ENCODE measurements at places on chromosomes 2 and 18.

DNA sequence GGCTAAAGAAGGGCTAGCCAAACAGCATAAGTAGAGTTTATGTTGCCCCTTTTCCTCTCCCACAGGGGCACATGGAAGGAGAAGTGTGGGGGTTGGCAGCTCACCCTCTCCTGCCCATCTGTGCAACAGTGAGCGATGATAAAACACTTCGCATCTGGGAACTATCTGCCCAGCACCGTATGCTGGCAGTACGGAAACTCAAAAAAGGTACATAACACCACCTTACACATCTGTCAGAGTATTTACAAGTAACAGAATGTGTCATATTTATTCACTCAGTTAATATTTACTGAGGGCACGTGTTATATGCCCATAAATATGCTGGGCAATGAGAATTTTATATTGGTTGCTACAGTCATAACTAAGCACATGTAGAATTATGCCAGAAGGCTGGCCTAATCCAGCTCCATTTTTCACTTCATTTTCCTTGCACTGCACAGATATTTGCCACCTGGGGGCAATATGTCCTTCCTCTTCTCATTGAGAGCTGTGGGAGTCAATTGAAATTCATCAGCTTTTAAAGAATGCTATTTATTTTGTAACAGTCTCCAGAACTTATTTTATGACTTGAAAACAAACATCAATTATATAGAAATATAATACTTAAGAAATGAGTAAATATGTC, 150.6 kb downstream of the RTN4 start:
- DNase-seq, result peak; percentile 64

GRCh38 chr18:78624646-78625279, 354.9 kb upstream of the SALL3 start:
- no peak for DNase-seq

DNA sequence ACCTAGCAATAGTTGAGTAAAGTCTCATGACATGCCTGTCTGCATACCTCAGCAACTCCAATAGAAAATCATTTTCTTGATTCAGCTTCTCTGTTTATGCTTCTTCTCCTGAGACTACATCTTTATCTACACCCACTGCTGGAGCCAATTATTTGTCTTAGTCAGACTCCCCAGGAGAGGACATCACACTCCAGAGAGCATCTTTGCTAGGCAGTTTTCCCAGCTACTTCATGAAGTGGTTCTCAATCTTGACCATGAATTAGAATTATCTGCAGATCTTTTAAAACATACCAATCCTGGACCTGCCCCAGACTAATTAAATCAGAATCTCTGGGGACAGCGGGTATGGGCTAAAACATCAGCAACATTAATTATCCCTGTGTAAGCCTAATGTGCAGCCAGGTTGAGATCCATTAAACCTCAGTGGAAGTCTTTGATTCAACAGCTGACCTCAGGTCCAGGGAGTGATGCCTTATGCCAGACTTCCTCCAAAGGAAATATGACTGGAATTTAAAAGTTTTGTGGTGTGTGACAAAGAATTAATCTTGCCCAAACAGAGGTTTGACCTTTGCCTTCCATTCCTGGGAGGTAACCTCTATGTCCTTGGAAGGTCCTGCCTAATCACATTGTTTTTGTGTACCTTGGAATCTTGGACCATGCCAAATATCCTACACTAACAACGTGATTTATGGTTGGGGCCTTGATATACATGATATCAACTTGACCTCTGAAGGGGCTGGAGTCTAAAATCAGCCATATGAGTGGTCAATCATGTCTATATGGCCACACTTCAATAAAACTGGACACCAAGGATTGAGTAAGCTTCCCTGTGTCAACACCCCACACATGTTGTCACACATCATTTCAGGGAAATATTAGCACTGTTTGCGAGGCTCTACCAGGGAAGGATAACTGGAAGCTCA, 99.3 kb upstream of the DNAJC10 start:
- peak; percentile 70 for DNase-seq

DNA sequence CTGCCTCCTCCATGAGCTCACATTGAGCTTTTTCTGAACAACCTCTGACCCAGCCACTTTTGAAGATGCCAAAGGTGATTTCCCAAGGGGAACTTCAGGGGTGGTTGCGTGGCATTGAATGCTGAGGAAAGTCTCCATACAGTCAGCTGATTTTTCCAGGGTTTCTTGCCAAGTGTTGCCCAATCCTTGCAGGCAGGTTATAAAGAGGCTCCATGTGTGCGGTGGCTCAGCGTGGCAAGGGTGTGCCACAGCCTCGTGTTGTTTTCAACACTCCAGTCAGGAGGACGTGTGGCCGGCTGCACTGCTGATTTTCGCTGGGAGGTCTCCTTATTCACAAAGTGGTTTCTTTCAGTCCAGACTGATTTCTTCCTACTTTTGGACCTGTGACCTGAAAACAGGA, 81.4 kb upstream of the GATA6 start:
- DNase-seq, result no peak

GRCh38 chr2:198465970-198466369, 661.6 kb downstream of the PLCL1 start:
- no peak for DNase-seq

DNA sequence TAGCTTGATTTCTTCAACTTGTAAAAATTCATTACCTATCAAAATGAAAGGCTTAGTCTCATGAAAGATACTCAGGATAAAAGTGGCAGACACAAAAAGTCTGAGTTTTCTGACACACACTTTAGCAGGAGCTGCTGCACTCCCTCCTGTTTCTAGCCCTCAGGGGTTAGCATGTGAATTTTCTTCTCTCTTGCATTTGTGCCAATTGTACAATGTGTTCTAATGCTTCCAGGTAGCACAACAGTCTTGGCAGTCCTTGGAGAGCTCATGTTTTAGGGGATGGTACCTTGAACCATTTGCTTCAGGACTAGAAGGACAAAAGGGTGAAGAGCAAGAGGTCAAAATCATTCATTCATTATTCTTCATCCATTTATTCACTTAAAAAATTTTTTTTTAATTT, 316.8 kb downstream of the AFF3 start:
- no peak for DNase-seq

DNA sequence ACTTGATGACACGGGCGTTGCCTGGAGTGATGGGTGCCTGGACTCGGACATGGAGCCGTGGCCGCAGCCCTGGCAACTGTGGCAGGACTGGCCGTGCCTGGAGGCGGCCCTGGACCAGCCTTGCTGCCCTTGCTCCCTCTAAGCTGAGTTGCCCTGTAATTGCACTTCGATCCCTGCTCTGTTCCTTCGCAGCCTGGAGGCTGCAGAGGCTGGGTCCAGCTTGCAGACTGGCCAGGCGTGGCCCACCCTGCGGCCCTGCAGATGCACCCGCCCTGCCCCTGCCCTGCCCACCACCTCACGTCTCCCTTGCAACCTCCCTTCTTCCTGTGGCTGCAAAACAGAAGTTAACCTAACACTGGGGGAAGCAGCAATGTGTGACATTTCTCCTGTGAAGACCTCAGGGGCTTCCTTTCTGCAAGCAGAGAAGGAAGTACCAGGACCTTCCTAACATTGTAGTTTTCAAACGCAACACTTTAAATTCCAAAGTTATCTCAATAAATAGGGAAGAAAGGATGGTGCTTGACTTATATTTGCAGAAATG, 174.6 kb upstream of the TPO start:
- DNase-seq, result no peak

DNA sequence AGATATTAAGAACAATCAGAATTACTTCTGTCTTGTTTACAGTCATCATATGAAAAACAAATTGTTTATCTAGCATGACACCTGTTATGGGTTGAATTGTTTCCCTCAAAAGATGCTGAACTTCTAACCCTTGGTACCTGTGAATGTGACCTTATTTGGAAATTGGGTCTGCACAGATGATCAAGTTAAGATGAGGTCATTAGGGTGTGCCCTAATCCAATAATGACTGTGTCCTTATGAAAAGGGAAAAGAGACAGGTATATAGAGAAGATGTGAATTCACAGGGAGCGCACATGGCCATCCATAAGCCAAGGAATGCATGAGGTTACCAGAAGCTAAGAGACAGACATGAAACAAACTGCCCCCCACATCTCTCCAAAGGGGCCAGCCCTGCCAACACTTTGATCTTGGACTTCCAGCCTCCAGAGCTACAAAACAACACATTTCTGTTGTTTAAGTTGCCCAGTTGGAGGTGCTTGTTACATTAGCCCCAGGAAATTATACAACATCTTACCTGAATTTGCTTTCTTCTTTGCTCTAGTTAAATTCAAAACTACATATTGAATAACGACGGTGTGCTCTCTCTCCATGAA, 2.3 kb upstream of the HPCAL1 start:
- DNase-seq, result no peak

GRCh38 chr18:43757273-43757672, 480.0 kb upstream of the SYT4 start:
- DNase-seq, result no peak

DNA sequence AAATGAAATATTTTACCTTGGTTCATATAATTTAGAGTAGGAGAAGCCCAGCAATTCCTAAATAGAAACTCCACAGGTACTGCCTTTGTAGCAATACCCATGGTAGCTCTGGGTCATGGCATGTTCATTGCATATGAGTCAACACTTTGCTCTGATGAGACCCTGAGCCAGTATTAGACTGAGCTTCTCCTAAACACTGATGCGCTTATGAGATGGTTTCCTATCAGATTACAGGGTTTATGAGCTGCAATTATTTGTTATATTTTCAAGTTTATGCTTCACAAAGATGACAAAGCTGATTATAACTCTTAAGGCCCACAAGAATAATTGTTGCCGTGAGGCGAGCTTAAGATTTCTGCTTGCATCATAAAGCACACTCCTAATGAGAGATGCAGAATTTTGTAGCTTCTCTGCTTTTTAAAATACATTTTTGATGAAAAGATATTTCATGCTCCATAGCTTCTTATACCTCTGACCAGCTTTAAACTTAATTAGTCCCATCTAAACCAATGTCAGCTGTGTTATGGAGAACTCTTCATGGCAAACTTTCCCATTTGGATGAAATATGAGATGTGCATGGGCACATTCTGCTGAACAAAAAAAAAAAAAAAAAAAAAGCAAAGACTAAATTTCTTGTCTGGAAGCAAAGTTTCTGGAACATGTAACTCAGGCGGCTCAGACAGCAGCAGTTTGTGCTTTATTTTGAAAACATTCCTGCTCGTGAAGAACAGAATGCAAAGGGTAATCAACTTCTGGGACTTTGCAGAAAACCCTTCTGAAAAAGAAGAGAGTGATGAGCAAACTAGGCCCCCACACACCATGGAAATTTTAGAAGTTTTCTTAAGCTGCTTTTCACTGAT, 162.6 kb downstream of the KCNE4 start:
- DNase-seq, result no peak

DNA sequence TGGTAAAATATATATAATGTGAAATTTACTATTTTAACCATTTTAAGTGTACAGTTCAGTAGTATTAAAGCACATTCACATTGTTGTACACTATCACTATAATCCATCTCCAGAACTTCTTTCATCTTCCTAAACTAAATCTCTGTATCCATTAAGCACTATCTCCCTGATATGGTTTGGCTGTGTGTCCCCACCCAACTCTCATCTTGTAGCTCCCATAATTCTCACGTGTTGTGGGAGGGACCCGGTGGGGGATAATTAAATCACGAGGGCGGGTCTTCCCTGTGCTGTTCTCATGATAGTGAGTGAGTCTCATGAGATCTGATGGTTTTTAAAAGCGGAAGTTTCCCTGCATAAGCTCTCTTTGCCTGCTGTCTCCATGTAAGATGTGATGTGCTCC, 178.9 kb upstream of the NABP1 start:
- no peak for DNase-seq

DNA sequence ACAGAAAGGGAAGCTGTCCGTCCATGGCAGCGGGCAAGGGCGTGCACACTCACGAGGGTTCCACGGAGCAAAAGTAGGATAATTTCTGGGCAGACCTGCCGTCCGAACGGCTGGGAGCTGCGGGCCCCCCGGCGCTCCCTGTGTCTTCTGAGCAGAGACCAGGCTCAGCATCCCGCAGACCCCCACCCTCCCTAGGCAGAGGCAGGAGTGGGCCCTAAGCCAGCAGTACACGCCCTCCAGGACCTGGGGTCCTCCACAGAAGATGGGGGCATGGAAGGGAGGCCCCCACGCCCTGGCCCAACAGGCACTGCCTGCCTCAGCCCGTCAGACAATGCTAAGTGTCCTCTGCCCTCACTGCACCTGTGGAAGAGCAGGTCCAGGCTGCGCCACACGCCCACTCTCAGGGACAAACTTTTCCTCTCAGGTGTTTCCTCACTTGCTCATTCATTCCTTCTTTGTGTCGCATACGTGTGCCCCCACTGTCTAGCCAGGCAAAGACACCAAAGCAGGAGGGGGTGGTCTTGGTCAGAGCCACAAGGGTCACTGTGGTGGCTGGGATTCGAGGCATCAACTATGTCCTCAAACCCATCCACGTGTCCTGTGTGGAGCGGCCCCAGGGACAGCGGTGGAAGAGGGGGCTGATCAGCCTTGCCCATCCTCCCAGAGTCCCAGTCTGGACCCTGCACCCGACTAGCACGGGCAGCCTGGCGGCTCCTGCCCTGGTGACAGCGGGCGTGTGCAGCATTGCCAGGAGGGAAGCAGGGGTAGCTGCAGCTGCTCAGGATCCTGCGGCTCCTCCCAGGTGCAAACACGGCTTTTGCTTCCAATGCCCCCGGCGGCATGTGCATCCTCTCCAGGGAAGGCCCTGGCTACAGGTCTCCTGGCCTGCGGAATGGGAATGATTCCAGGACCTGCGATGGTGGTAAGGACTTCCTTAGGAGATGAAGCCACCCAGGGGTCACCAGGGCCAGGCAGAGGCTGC, 2.4 kb upstream of the GPC1 start:
- DNase-seq, result no peak

GRCh38 chr18:57220480-57220879, 73.6 kb downstream of the BOD1L2 start:
- no peak for DNase-seq

- DNase-seq, result no peak
Observed at GRCh38 chr18:24027156-24027827, 12.7 kb downstream of the TTC39C start.

- DNase-seq, result no peak
Observed at GRCh38 chr2:12440731-12441130, 276.0 kb upstream of the TRIB2 start.

All from dermis blood vessel endothelial cell (primary cell).